H4 (cell line): ENCODE measurements at places on chromosomes 16 and 17. TPM values are rescaled to one million over a fixed set of nuclear protein-coding genes. Genes with fewer than 3 reads are reported as not detected.

DNA sequence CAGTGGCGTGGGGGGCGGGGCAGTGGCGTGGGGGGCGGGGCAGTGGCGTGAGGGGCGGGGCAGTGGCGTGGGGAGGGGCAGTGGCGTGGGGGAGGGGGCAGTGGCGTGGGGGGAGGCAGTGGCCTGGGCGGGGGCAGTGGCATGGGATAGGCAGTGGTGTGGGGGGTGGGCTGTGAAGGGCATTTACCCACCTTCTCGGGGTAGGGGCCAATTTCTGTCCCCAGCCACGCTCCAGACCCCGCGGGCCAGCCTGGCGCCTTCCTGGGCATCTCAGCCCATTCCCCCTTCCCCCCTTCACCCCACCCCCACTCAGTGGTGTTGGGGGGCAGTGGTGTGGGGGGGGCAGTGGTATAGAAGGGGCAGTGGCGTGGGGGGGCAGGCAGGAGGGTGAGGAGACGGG lies 92.7 kb downstream of the LITAF start:
- DNase-seq, result no peak

GRCh38 chr17:55567240-55568214 lies 56.3 kb upstream of the SMIM36 start:
- no peak for DNase-seq

DNA sequence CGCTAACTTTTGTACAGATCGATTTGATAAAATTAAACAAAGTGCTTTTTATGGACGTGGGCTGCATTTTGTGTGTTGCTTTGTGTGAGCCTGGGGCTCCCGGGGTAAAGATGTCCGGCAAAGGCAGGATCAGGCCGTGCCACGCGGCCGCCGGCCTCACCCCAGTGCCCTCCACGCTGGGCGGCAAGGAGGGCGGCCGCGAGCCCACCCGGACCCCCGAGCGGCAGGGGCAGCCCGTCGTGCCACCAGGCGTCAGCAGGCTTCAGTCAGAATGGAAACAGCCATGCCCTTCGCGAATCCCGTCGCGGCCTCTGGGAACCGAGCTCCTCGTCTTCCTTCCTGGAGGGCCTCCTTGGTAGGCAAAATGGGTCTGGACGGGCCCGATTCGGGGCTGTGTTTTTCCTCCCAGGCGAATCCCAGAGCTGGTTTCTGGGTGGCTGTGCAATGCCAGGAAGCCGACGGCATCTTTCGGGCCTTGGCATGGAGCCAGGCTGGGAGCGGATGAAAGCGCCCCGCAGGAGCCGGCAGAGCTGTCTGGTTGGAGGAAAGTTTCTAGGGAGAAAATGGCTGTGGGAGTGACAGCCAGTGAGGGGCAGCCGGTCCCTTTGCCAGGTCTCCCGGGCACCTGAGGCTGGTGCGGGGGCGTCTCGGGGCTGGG lies 5.5 kb downstream of the SOX8 start:
- no peak for DNase-seq

DNA sequence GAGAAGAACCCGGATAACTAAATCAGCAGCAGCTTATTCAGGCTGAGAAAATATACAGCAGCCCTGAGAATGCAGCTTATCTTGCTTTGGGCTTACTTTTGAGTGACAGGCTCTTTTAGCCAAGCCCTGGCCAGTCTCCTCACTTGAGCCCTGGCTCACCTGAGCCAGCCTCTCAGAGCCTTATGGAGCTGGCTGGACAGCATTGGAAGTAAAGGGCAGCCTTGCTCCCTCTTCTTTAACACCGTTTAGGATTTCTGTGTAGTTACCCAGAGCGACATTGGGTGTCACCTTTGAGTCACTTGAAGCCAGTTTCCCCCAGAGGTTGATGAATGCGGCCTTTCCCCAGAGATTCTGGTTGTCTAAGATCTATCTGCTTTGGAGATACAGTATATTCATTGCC lies 7.7 kb upstream of the NPIPB2 start:
- peak; percentile 48 for DNase-seq

GRCh38 chr16:10870808-10871156 lies 6.2 kb upstream of the CIITA start:
- DNase-seq, result no peak

GRCh38 chr17:44287651-44288050 lies 19.7 kb upstream of the SLC4A1 start:
- DNase-seq, result no peak

DNA sequence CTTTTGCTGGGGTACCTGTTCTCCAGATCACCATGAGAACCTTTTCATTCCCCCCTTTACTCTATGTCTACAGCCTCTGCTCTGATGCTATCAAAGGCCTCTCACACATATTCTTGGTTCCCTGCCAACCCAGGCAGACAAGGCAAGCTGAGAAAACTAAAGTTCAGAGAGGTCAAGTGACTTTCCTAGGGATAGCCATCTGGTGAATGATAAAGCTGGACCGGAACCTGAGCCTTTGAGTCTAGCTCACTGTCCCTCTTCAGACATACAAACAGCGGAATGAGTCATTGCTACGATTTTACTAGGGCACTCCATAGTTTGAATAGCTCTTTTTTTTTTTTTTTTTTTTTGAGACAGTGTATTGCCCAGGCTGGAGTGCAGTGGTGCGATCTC lies 73.3 kb downstream of the XYLT1 start:
- DNase-seq, result peak; percentile 77

DNA sequence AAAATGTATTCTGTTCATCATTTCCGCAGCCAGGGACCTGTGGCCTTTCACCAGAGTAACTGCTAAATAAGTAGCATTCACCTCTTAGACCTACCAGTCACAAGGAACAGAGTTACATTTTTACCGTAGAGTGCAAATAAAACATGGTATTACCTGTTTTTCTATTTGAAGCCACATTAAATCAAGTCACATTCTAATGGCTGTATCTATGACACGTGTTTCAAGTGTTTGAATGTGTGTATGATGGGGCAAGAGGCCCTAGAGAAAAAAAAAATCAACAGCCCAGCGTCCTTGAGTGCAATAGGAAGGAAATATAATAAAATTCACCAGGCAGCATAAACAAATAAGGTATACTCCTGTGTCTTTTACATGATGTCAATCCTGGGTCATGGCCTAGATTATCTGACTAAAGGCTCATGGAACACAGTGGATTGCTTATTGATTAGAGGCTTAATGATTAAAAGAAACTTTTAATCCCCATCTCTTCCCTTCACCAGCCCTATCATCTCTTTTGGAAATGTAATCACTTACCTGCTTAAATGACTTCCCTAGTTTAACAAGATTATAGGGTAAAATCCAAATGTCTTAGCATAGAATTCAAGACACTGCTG lies 168.7 kb upstream of the CDH5 start:
- DNase-seq, result no peak

DNA sequence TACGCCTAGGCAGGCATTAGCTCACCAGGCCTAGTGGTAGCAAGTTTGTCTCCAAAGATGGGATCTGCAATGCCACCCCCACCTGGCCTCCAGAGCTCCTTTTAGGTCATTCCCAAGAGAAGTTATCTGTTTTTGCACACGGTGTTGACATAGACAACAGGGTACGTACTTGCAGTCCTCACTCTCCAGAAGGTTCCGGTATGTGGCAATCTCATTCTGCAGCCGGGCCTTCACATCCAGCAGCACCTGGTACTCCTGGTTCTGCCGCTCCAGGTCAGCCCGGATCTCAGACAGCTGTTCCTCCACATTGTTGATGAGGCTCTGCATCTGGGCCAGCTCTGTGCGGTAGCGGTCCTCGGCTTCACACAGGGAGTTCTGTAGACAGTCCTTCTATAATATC lies 9.8 kb upstream of the KRT31 start:
- DNase-seq, result no peak

- no peak for DNase-seq
Measured at GRCh38 chr16:82598771-82599170, 28.0 kb upstream of the CDH13 start.

GRCh38 chr16:84806256-84806889 lies 13.4 kb upstream of the CRISPLD2 start:
- peak; percentile 89 for DNase-seq

GRCh38 chr17:58232707-58233156 lies 5.7 kb upstream of the LPO start:
- DNase-seq, result peak; percentile 42

GRCh38 chr17:69814031-69814430 lies 261.0 kb upstream of the KCNJ16 start:
- DNase-seq, result no peak

DNA sequence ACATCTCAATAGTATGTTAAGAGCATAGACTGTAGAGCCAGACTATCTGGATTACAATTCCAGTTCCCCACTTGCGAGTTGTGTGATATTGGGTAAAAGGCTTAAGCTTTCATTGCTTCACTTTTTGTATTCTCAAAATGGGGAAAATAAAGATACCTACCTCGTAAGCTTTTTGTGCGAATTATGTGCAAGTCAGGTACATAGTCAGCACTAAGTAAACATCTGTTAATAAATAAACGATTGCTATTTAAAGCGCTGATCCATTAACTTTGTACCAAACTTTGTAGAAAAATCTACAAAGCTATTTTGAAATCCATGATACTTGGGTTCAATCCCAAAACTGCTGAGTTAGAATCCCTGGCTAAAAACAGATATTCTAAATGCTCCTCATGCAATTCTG lies 19.6 kb downstream of the ABCA6 start:
- DNase-seq, result no peak

The ACSM5 gene
- total RNA-seq, result 1.1 TPM in 1 of 2 replicates, not detected in the other

The SLC52A1 gene
- total RNA-seq, result not detected in 2 replicates

The KCNJ16 gene
- not detected in 2 replicates for total RNA-seq

The CARD14 gene
- total RNA-seq, result 0.15 TPM in 1 of 2 replicates, not detected in the other

The SLC5A2 gene
- total RNA-seq, result not detected in 2 replicates

The DYNLRB2 gene
- 0.97 TPM in 1 of 2 replicates, not detected in the other for total RNA-seq

The C16orf89 gene
- 1.0 and 3.6 TPM in 2 replicates for total RNA-seq
